ENCODE measurements at places on chromosomes 4 and X.

- DNase-seq, result no peak
These were observed 201.3 kb upstream of the GNPDA2 start for GRCh38 chr4:44927399-44928380.

DNA sequence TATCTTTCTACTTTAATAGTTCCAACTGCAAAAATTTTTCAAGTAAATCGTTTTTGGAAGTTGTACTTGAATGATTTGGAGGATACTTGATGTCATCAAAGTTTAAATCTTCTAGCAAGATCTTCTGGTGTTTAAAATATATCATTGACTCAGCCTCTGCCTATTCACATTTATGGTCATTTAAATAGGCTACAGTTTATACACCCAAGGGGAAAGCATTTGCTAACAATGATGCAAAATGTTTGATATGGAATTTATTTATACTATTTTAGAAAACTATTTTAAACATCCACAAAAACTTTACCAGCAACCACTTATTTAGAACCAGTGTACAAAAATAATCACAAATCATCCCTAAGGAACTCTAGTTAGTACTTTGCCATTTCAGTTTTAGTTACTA, 123.3 kb upstream of the STIM2 start:
- DNase-seq, result no peak

- DNase-seq, result no peak
These were observed 198.9 kb downstream of the FBXO8 start for GRCh38 chr4:174084542-174084941.

DNA sequence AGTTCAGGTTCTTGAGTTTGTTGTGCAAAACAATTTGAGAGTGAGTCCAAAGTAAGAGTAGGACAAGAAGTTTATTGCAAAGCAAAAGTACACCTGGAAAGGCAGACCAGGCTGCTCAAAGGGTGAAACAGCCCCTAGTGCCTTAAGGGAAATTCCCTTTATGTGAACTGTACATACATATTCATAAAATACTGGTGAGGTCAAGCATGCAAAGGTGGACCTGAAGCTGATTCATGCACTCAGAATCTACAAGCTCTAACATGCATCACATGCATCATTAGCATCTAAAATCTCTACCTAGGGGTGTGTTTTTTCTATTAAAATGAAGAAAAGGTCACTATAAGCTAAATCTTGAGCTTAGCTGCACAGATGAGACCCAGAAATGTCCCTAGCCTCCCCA, 266.9 kb downstream of the SPATA18 start:
- no peak for DNase-seq

DNA sequence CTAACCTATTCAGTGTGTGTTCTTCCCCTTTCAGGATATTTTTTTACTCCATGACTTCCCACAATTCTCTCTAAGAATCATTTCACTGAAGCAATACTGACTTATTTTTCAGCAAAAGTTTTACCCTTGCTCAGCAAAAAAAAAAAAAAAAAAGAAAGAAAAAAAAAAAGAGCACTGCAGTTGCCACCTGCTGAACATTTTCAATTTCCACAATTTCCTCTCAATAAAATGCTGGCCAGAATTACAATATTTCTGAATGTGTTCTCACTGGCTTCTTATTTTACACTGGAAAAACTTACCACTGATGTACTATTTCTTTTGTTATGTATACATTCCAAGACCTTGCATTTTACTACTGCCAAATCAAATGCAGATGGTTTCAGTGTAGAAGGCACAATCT, 210.4 kb downstream of the PAPSS1 start:
- DNase-seq, result no peak

DNA sequence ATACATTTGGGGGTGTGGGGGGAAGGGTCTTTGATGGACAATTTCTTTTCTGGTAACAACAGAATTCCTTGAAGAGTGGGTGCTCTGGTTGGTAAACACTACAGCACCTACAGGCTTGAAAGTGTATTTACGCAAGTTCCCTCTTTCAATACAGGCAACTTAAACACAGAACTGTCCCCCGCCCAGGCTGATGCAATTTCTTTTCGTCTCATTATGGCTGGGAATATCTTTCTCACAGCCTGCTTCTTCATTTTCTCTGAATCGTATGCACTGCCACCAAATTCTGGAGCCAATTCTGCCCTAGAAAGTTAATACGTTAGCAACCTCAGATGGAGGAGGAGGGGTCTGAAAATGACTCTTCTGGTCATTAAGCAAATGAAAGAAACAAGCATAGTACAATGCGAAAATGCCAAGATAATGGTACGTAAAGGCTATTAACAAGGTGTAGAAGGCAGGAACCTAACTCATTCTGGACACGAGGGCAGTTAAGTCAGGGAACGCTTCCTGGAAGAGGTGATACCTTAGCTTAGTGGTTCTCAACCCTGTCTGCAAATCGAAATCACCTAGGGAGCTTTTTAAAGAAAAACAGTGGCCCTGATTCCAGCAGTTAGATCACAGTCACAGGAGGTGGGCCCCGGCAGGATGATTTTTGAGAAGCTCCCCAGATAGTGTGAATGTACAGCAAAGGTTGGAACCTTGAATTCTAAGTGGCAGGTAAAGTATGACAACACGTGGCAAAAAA, 1.0 kb downstream of the AGA start:
- DNase-seq, result no peak

DNA sequence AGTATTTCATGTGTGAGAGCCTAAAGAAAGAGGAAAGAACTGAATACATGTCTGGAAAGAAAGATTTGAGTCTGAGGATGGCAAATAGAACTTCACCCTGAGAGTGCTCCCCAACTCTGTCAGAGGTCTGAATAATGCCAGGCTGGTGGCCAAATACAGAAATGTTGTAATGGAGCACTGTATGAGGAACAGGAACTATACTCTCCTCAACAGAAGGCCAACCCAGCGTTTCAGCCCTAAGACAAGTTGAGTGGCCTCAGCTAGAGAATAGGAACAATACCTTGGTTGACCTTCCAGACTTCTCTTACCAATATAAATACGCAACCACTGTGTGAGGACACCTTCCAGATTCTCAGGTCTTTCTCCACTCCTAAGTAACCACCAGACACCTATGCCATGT, 94.5 kb upstream of the STIM2 start:
- no peak for DNase-seq

DNA sequence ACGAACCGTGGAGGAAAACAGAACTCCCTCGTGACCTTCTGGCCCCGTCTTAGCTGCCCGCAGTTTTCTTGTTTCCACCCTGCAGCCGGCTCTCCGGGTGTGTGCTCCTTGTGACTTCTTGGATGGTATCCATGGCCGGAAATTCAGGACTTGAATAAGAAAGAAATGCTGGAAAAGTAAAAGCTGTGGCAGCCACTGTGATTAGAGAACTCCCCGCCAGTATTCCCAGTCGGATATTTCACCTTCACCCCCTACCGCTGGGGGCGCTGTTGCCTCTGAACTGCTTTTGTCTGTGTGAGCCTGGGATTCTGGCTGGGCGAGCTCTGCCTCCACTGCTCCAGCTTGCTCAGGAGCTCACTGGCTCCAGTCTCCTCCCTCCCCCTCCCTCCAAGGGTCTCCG, 41.5 kb upstream of the CYP4V2 start:
- no peak for DNase-seq

- DNase-seq, result no peak
These were observed 78.7 kb downstream of the PRKG2 start for GRCh38 chr4:81136161-81136905.

- no peak for DNase-seq
These were observed 300.0 kb upstream of the PUDP start for GRCh38 chrX:7447801-7448499.

GRCh38 chrX:17861489-17862011, 452 bp upstream of the RAI2 start:
- DNase-seq, result no peak

DNA sequence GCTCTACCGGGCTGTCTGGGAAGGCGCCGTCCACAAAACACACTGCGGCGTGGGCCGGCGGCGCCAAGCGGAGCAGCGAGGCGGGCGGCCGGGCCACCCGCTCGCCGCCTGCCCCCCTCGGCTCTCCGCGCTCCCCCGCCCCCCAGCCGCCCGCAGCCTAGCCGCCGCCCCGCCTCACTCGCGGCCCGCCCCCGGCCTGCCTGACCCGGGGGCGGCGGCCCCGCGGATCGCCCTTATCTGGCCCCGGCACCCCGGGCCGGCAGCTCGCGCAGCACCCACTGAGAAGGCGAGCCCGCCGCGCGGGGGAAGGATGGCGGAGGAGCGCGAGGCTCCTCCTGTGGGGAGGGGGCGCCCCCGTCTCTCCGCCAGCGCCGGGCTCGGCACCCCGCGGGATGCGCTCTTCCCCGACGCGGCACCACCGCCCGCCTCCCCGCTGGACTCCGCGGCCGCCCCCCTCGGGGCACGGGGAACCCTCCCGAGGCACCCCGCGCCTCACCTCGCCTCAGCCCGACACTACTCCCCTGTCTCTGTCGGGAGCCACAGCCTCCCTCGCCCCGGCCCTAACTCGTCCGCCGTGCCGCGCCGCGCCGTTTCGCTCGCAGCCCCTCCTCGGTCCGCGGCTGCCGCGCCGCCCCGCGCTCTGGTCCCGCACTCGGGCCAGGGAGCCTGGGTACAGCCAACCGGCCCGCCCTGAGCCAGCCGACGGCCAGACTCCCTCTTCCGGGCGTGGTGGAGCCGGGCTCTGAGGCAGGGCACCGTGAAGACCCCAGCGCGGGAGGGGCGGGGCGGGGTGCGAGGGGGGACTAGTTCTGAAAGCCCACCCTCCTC, 566 bp downstream of the ATP11C start:
- no peak for DNase-seq

DNA sequence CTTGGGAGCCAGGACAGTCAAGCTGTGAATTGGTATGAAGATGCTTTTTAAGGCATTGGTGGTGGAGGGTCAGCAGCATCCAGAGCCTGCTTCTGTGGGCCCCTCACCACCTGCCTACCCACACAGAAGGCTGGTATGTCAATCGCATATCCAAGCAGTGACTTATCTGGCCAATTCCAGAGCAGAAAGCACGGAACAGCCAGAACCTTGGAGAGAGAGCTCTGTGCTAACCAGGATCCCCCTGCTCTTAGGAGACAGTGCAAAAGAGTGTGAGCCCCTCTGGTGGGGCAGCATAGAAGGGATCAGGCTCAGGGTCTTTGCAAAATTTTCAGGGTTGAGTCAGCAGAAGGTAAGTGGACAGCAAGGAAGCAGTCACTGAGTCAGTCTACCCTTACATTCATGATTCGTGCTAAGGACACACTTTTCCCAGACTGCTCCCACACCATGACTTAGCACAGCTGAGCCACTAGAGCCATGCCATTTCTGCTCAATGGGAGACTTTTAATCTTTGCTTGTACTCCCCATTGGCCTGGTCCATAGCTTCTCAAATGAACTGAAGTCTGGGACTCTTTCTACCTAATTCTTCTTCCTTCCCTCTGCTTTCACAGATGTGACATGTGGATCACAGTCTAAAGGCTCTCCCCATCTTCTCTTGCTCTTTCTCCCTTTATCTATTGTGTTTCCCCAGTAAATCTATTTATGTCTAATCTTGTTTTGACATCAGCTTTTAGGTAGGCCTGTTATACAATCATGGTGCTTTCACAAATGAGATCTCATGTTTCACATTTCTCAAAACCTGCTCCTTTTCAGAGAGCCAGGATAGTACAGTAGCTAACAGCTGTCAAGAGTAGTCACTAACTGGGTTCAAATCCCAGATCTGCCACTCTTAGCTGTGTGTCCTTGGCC, 20.0 kb downstream of the MORF4L2 start:
- DNase-seq, result no peak

GRCh38 chr4:85393201-85393600, 81.7 kb upstream of the ARHGAP24 start:
- no peak for DNase-seq

DNA sequence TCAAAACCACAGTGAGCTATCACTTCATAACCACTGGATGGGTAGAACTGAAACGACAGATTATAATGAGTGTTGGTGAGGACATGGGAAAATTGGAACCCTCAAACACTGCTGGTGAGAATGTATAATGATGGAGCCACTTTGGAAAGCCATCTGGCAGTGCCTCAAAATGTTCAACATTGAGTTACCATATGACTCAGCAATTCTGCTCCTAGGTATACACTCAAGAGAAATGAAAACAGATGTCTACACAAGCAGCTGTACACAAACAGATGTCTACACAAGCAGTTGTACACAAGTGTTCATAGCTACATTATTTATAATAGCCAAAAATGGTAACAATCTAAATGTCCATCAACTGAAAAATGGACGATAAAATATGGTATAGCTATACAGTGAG, 143.9 kb downstream of the PDGFRA start:
- DNase-seq, result no peak

GRCh38 chrX:16113978-16114565, 9.3 kb upstream of the GRPR start:
- DNase-seq, result no peak

DNA sequence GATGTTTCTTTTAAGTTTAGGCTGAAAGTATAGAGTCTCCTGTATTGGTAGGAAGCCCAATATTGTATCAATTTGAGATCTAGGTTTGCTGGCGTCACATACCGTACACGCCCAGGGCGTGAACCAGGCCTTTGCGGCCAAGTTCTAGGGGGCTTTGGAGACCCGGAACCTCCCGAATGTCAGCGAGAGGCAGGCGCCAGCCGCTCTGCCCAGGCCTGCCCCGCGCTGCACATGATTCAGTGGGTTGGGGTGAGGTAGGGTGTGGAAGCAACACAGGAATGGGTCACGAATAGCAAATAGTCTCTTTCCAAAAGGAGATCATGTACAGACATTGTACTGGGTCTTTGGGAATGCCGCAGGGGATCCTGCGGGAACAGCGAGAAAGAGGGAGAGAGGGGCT, 195.7 kb upstream of the FAT1 start:
- DNase-seq, result no peak

- DNase-seq, result no peak
These were observed 2.4 kb downstream of the PCGF3 start for GRCh38 chr4:707929-708630.

GRCh38 chr4:37892641-37893040, 1.8 kb downstream of the TBC1D1 start:
- no peak for DNase-seq

- DNase-seq, result no peak
These were observed 14.3 kb upstream of the ELF4 start for GRCh38 chrX:130124577-130124976.

DNA sequence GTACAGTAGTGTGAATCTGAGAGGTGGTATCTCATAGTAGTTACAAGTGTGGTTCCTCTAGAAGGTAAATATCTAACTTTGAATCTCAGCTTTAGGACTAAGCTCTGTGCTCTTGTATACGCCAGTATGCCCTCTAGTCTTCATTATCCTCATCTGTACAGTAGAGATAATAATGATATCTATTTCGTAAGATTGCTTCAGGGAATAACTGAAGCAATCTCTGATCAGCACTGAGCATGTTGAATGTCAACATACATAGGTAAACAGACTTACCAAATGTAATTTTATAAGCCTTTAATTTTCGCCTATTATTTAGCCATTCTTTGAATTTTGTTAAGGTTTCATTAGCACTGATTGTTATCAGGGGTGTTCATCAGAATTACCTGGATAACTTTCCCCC, 175.2 kb upstream of the ANKRD50 start:
- no peak for DNase-seq

GRCh38 chr4:169208516-169208915, 62.2 kb downstream of the SH3RF1 start:
- no peak for DNase-seq

- no peak for DNase-seq
These were observed 573.2 kb downstream of the CENPC start for GRCh38 chr4:66972087-66972486.

- no peak for DNase-seq
These were observed 96.3 kb downstream of the SMIM20 start for GRCh38 chr4:26010304-26010703.

All from GOT3 (cell line).